ENCODE measurements at places on chromosomes 4 and X. TPM values are rescaled to one million over a fixed set of nuclear protein-coding genes. Genes with fewer than 3 reads are reported as not detected.
A peak's percentile ranks its signal among the peaks of the same experiment; 100 is the strongest.

- H3K4me1 ChIP-seq = no peaks in the 10 kb centered on the region
- DNase-seq = no peak
- H3K27me3 ChIP-seq = no peaks in the 10 kb centered on the region
- H3K27ac ChIP-seq = no peak overlapping the region
These were observed 912.5 kb downstream of the C4orf33 start for GRCh38 chr4:130008461-130008860.

DNA sequence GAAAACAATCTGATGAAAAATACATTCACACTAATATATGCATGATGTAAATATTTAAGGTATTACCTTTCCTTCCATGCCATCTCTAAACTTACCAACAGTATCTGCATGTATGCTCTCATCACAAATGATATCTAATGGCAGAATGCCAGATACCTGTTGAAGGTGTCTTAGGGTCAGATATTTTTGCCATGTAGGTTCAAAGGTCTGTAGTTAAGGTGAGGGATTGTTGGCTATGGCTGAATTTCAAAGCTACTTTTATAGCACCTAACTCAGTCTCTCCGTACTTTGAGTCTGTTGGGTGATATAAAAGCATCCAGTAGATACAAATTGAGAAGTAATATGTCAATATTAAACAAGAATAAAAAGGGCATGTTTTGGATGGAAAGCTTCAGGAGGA, 19.8 kb upstream of the ANTXR2 start:
- H3K4me3 ChIP-seq = no peak overlapping the region
- no peak overlapping the region for H3K27ac ChIP-seq

DNA sequence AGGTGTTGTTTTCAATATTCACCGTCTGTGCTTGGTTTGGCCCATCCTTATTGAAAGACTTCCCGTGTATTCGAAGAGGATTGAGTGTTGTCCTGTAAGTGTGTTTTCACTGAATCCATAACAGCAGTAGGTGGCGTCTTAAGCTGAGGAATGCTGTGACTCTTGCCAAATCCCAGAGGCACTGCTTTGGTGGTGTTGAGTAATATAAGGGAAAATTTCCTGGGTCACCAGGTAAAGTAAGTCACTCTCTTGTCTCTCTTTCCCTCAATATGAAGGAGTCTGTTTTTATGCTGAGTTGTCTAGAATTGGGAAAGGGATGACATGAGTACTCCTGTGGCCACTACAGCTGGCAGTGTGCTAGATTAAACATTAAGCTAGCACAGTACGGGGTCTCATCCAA, 146.7 kb upstream of the ZXDB start:
- H3K27me3 ChIP-seq = no peaks in the 10 kb centered on the region
- H3K4me3 ChIP-seq = no peak overlapping the region
- no peaks in the 10 kb centered on the region for H3K4me1 ChIP-seq
- H3K27ac ChIP-seq = no peak overlapping the region
- H3K36me3 ChIP-seq = no peaks in the 10 kb centered on the region

DNA sequence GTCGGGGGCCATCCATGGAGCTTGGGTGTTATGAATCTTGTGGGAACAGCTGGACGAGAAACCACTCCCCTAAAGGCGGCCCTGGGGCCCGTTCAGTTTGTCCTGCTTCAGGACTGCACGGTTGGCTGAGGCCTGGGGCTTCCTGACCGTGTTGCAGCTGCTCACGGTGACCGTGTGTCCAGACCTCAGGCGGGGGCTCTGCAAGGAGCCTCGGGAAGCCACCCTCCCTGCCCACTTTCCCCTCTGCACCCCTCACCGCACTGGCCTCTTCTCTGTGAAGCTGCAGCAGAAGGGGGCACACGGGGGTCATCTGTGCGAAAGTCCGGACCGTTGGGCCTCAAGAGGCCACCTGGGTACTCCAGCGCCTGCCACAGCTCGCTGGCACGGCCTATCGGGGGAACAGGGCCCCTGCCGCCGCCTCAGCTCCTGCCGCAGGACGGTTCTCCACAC, 29.4 kb downstream of the UVSSA start:
- H3K27ac ChIP-seq = no peak overlapping the region
- peaks cover 33% of the 10 kb centered on the region for H3K36me3 ChIP-seq
- H3K4me3 ChIP-seq = no peak overlapping the region
- H3K4me1 ChIP-seq = no peaks in the 10 kb centered on the region
- no peaks in the 10 kb centered on the region for H3K27me3 ChIP-seq

- no peaks in the 10 kb centered on the region for H3K36me3 ChIP-seq
- no peaks in the 10 kb centered on the region for H3K4me1 ChIP-seq
- no peak overlapping the region for H3K4me3 ChIP-seq
- DNase-seq = no peak
- no peaks in the 10 kb centered on the region for H3K27me3 ChIP-seq
These were observed 31.4 kb upstream of the NFKB1 start for GRCh38 chr4:102469806-102470205.

DNA sequence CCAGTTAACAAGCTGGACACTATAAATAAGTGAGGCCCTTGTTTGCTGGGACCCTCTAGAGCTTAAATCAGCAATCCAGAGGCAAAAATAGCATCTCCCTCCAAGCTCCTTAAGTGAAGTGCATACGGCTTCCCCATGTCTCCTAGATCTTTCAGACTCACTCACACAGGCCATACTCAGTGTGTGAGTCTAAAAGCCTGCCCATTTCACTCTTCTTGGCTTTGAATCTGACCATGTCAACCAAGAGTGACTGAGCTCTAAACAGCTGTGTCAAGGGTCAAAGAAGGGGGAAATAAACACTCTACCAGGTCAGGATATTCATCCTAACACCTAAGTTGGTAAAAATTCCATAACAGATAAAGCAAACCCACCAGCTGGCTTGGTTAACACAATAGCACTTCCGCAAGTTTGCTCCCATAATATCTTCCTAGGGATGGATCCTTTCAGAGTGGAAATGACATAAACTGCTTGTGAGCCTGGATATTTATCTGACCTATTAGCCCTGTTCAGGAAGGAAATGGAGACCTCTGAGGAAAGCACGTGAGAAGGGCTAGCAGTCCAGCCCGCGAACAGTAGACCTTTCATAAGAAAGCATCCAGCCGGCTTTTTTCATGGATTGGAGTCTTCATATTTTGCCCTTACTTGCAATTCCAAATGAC, 65.6 kb downstream of the MID1 start:
- no peak overlapping the region for H3K4me3 ChIP-seq
- no peak overlapping the region for H3K27ac ChIP-seq
- no peaks in the 10 kb centered on the region for H3K4me1 ChIP-seq
- DNase-seq = no peak

GRCh38 chrX:20267931-20268701, 1.4 kb upstream of the RPS6KA3 start:
- H3K27me3 ChIP-seq = no peaks in the 10 kb centered on the region
- H3K27ac ChIP-seq = peak overlapping the region; percentile 81
- peak; percentile 74 for DNase-seq
- peaks cover 10% of the 10 kb centered on the region for H3K4me1 ChIP-seq
- peak overlapping the region; percentile 60 for H3K4me3 ChIP-seq
- H3K36me3 ChIP-seq = no peaks in the 10 kb centered on the region

Gene ZDHHC15
- total RNA-seq = 1.4 TPM

Gene CT45A3
- total RNA-seq = 0.58 TPM

Gene PASD1
- not detected for total RNA-seq

Gene WDR45
- total RNA-seq = 63.2 TPM

Gene CCKAR
- not detected for total RNA-seq

Gene FAT1
- 84.3 TPM for total RNA-seq
